ENCODE measurements at places on chromosomes 4 and X.

DNA sequence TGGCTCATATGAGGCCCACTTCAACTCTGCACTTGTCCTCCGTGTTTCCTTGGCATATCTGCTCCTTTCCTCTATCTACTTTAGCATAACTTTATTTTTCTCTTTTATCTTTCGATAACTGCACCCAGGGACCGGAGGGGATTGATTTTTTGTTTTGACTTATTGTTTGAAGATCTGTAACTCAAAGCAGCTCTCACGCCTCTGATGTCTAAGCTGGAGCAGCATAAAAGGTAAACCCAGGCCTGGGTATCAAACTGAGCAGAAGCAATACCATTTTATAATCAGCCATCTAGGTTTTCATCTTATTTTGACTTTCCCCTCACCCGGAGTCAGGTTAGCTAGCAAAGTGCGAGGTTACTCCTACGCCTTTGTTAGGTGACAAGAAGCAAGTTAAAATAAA lies 28.4 kb downstream of the LEF1 start:
- DNase-seq = no peak

- DNase-seq = no peak
Measured at GRCh38 chr4:83568062-83568461, 32.2 kb downstream of the GPAT3 start.

GRCh38 chr4:1233641-1234308 lies 15.2 kb downstream of the CTBP1 start:
- DNase-seq = no peak

DNA sequence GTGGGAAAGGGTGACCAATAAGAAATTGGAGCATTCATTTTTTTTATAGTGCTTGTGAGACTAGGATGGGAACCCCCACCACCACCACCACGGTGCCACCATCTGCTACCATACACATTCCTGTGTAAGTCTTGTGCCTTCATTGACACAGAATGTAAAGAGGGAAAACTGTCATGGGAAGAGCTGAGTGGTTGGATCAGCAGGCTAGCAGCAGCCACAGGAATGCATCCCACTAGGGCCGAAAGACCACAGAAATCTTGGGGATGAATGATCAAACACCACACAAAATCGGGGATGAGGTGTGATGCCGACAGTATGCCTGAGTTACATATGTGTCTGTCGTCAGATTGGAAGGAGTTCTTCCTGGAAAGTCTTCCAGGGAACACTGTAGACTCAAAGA lies 69.2 kb downstream of the SRPX start:
- no peak for DNase-seq

GRCh38 chrX:102604327-102604726 lies 5.0 kb downstream of the ARMCX5 start:
- DNase-seq = no peak

DNA sequence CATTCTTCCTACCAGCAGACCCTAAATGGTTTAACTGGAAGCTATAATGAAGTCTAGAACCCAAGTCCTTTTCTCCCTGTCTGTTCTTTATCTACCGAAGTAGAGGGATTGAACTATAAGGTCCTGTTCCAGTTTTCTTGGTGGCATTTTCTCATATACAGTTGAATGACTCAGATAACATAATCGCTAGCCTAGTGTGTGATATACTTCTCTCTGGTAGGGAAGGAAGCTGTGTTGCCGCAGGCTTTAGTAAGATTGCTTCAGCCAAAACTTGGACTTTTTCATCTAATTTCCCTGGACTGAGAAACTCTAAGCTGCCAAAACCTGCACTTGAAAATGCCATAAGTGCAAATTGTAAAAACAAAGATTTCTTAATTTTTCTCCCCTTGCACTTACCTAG lies 123.4 kb downstream of the NWD2 start:
- no peak for DNase-seq

GRCh38 chr4:56649445-56650261 lies 31.4 kb downstream of the HOPX start:
- DNase-seq = no peak

GRCh38 chr4:71162386-71162785 lies 168.9 kb downstream of the DCK start:
- DNase-seq = no peak

GRCh38 chrX:80807606-80807991 lies 2.1 kb downstream of the BRWD3 start:
- no peak for DNase-seq

- no peak for DNase-seq
Measured at GRCh38 chrX:115972717-115973116, 197.8 kb upstream of the AGTR2 start.

- no peak for DNase-seq
Measured at GRCh38 chr4:41526628-41527027, 11.3 kb upstream of the LIMCH1 start.

DNA sequence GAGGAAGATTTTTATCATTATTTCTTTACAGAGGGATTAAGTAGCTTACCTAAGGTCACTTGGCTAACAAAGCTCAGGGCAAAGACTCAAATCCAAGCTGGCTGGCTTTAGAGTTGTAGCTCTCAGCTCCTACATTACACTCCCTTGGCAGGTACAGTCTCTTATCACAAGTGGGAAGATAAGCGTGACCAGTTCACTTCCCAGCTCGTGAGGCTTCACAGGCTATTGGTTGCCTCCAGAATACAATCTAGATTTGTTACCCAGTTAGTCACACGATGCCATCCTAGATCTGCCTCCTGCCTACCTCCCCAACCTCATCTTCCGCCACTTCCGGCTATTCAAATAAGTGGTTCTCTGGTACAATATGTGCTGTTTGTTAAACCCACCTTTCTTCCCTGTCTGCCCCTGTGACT lies 3.7 kb downstream of the MMRN1 start:
- DNase-seq = no peak

DNA sequence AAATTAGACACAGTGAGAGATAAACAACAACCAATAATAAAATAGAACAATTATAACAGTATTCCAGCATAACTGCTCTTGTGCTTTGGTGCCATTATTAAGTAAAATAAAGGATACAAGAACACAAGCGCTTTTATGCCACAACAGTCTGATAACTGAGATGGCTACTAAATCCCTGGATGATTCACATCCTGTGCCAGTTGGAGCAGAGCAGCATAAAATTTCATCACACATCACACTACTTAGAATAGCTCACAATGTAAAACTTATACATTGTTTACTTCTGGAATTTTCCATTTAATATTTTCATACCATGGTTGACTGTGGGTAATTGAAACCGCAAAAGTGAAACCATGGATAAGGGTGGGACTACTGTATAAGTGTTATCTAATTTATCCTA lies 399.9 kb upstream of the CNKSR2 start:
- DNase-seq = no peak

- DNase-seq = no peak
Measured at GRCh38 chr4:95779447-95779846, 60.4 kb upstream of the PDHA2 start.

DNA sequence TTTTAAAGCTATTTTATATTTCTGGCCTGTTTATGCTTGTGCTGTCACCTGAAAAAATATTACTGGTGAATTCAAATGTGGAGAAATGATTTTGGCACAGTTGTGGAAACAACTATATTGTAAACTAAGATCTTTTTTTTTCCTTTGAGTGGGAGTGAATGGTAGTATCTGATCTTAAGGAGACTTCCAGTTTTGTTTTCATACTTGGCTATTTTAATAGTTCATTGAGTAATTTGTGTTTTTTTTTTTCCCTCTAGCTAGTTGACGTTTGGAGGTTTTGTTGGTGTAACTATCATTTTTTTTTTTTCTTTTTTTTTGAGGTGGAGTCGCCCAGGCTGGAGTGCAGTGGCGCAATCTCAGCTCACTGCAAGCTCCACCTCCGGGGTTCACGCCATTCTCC lies 10.5 kb downstream of the STAG2 start:
- no peak for DNase-seq

GRCh38 chr4:41646862-41647261 lies 101.7 kb downstream of the PHOX2B start:
- no peak for DNase-seq

- no peak for DNase-seq
Measured at GRCh38 chr4:119211867-119212233, 663 bp upstream of the USP53 start.

DNA sequence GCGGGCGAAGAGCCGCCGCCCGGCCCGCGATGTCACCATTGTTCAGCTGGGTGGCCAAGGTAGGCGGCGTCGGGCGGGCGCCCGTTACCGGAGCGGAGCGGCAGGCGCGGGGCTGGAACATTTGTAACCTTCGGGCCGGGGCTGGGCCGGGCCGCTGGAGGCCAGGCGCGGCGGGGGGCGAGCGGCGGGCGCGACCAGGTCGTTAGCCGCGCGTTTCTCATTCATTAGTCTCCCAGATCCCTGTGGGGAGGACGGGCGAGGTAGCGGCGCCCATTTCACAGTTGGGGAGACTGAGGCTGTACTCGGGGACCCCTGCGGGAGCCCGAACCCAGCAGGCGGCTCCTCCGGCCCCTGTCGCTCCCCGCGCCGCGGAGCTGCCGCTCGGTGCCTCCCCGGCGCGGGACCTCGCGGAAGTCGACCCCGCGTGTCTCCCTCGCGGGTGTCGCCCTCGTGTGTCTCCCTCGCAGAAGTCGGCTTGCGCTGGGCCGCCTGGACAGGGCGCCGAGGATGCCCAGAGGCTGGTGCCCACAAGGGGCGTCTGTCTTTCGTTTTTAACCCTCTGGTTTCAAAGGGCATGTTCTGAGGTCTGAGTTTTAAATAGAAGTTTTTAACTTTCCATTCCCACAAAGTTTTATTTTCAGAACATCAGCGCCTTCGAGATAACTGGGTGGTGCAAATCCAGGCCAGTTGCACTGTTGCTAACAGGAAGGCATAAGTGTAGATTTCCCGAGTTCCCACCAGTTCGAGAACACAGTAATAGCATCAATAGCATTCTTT lies 17.5 kb downstream of the PTTG2 start:
- DNase-seq = no peak

DNA sequence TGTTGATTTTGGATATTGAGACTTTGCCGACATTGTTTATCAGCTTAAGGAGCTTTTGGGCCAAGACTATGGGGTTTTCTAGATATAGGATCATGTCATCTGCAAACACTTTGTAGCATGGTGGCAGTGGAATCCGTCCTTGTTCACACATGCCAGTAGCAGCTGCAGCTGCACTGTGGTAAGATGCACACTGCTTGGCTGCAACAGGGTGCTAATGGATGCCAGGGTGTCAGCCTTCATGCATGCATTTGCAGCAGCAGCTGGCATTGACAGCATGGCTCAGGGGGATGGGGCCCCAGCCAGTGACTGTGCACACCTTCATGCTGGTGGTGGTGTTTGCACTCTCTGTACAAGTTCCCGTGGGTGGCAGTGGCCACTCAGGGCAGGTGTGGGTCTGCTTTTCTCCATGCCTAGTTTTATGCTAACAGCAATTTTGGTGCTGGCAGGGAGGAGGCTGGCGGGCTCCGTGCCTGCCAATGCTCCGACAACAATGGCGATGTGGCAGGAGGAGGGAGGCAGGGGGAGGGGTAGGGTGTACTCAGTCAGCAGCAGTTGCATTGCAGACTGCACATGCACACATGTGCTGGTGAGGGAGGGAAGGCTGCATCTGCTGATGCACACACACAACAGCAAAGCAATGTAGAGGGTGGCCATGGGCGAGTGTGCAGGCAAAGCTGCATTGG lies 37.5 kb downstream of the BEX3 start:
- no peak for DNase-seq

GRCh38 chr4:102799816-102800215 lies 27.5 kb downstream of the UBE2D3 start:
- no peak for DNase-seq

GRCh38 chr4:23947826-23948225 lies 58.0 kb upstream of the PPARGC1A start:
- DNase-seq = no peak

- no peak for DNase-seq
Measured at GRCh38 chrX:17706676-17707075, 30.6 kb upstream of the SCML1 start.

DNA sequence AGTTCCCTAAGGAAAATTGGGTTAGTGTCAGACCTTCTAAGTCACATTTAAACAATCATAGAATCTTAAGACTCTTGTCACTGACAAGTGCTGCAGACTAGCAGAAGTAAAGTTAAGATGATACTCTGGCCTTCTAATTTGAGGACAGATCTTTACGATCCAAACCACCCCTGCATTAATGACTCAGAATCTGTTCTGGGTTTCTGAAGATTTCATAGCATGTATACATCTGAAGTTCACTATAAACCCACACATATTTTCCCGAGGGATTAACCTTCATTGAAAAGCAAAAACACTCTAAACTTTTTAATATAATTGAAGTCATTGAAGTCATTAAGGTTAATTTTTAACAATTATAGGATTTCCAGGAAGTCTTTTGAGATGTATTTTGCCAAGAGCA lies 674.3 kb downstream of the IQCM start:
- no peak for DNase-seq

DNA sequence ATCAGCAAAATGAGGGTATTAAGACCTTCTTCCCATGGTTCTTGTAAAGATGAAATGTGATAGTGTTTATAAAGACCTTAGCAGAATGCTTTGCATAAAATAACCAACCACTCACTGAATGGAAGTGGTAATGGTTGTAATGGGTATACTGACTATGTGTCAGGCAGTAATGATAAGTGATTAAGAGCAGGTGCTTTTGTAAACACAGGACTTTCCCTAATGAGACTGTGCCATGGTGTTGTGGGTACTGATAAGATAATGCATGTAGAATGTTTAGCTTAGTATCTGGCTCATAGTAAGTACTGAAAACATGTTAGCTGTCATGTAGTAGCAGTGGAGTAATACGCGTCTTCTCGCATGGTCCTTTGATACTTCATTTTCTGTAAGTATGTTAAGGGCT lies 6.9 kb downstream of the LSM6 start:
- DNase-seq = no peak

DNA sequence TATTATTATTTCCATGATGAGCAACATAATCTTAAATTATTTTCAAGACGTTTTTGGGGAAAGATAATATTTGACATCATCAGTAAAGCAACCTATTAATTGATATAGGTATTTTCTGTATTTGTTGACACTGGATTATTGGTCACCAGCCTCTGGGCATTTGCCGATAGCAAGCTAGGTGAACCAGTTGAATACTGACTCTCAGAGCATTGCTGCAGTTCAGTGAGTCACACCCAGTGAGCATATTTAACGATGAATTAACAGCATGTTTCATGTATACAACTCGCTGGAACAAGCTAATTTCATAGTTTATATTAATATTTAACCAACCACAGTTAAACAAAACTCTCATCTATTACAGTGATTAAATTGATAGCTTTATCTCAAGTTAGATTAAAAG lies 1006.0 kb upstream of the DIAPH2 start:
- DNase-seq = no peak

- peak; percentile 4 for DNase-seq
Measured at GRCh38 chr4:94634271-94634670, 123.5 kb upstream of the BMPR1B start.

DNA sequence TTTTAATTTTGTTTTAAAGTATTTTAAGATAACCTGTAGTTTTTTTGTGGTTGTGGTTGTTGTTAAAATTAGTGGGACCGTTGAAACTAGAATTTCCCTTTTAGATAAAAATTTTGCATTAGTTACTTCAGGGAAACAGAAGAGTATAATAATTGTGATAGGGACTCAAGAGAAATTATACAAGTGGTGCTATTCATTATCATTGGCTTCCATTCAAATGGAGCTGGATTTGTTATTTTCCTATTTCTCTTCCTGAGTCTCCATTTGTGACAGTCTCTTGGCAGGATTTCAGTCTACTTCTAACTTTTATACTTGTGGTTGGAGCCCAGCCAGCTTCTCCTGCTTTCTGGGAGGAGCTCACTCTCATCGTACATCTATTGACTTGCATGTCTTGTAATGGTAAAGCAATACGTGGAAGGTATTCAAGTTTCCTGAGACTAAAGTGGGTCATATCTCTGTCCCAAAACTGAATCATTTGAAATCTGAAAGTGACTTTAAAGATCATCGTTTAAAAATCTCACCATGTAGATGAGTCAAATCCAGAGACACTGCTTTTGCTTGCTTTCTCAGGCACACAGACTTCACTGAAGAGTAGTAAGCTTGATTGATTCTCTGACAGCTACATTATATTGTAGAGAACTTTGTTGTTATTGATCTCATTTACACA lies 155.8 kb downstream of the RPA4 start:
- no peak for DNase-seq

All from forelimb muscle (tissue), 1 donor.